Cerebellum (tissue), 4 donors: ENCODE measurements at places on chromosomes 2 and 18. TPM values are rescaled to one million over a fixed set of nuclear protein-coding genes. Genes with fewer than 3 reads are reported as not detected.

STAT4 gene
- 6.4 TPM for total RNA-seq

TMEM178A gene
- total RNA-seq, result 26.8 TPM

PLGLB2 gene
- total RNA-seq, result 7.3 TPM

CFAP65 gene
- total RNA-seq, result 1.00 TPM

TUBB8B gene
- not detected for total RNA-seq

ARHGEF33 gene
- total RNA-seq, result 26.1 TPM

RPRM gene
- total RNA-seq, result 7.0 TPM

ORMDL1 gene
- total RNA-seq, result 59.0 TPM

DNAH6 gene
- total RNA-seq, result 9.5 TPM

G6PC2 gene
- total RNA-seq, result not detected

TANK gene
- total RNA-seq, result 64.1 TPM

VWC2L gene
- 4.3 TPM for total RNA-seq
